T-helper 1 cell (primary cell): ENCODE measurements at places on chromosomes 13 and 19.

- DNase-seq, result no peak
Observed at GRCh38 chr13:97249093-97249795, 27.1 kb downstream of the MBNL2 start.

GRCh38 chr13:94667190-94667589 is 45.2 kb downstream of the SOX21 start:
- no peak for DNase-seq

- no peak for DNase-seq
Observed at GRCh38 chr13:92136449-92137155, 738.2 kb downstream of the GPC5 start.

- DNase-seq, result peak; percentile 8
Observed at GRCh38 chr19:391726-392374, 17.1 kb downstream of the C2CD4C start.

DNA sequence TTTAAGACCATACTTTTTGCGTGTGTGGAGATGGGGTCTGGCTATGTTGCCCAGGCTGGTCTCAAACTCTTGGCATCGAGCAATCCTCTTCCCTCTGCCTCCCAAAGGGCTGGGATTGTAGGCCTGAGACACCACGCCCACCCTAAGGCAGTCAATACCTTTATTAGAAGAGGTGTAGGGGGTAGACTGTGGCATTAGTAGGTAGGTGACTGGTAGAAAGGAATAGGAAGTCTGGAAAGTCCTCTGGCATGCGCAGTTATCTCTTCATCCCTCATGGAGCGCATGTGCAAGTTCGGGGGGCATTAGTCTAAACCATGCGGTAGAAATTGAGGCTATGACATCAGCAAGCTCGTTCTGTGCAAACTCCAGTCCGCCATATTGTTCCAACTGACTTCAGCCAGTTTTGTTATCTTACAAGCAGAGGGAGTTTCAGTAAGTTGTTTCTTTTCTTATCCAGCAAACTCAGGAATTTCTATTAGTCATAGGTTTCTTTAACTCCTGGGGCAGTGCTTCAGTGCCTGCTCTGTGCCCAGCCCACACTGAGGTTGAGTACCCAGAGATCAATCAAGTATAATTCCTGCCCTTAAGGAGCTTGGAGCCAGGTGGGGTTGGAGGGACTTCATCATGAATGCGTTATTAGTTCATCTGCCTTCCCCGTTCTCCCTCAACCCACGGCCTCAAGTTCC is 7.3 kb upstream of the RANBP3 start:
- no peak for DNase-seq
